Fibroblast of skin of back (primary cell): ENCODE measurements at places on chromosomes 11 and 22.

GRCh38 chr11:8281266-8281665 is 17.6 kb upstream of the LMO1 start:
- no peak for DNase-seq

GRCh38 chr22:35059632-35060031 is 6.3 kb upstream of the ISX start:
- DNase-seq = no peak

GRCh38 chr11:66188580-66188979 is 79.9 kb upstream of the RAB1B start:
- DNase-seq = peak; percentile 75

DNA sequence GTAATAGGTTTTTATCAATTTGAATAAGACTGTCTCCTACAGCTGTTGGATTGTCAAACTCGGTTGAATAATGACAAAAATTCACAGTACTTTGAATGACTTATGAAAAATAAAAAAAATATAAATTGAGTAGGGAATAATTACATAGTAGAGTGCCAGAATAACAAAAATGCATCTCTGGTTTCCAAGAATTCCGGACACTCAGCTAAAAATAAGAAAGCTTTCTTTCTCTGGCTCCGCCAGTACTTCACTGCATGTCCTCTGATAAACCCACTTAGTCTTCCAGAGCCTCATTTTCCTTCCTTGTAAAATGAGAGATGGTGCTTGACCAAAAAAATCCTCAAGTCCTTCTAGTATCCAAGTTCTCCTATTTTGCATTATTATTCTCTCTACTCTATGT is 374.6 kb upstream of the LUZP2 start:
- no peak for DNase-seq

DNA sequence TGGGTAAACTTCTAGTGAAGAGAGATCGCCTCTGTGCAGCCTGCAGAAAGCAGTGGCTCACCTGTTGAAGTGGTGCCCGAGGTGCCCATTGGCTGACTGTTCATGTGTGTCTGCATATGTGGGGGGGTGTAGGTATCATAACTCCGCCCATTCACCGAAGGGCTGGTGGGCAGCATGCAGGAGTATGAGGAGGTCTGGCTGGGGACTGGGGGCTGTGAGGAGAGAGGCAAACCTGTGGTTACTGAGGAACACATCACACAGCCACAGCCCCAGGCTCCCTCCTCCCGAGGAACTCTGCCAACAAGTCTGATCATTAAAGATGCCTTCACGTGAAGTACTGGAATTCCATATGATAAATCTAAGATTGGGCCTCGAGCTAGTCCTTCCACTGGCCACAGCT is 20.5 kb downstream of the PAX6 start:
- no peak for DNase-seq

DNA sequence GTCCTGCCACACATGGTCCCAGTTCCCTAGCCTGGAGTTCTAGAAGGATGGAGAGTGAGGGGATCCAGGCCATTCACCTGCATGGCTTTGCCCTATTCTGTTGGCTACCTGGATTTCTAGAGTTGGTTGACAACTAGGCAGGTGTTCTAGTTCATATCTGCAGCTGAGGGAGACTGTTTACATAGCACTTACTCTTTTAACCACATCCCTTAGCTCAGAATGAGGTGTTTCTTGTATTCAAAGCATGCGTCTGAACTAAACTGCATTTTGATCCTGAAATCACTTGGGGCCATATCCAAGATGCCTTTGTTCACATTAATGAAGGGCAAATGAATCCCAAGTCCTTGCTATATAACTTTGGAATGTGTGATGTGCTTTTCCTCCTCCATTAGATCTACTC is 60.9 kb downstream of the SYT13 start:
- no peak for DNase-seq

GRCh38 chr11:9016916-9017642 is 13.3 kb upstream of the NRIP3 start:
- DNase-seq = no peak

DNA sequence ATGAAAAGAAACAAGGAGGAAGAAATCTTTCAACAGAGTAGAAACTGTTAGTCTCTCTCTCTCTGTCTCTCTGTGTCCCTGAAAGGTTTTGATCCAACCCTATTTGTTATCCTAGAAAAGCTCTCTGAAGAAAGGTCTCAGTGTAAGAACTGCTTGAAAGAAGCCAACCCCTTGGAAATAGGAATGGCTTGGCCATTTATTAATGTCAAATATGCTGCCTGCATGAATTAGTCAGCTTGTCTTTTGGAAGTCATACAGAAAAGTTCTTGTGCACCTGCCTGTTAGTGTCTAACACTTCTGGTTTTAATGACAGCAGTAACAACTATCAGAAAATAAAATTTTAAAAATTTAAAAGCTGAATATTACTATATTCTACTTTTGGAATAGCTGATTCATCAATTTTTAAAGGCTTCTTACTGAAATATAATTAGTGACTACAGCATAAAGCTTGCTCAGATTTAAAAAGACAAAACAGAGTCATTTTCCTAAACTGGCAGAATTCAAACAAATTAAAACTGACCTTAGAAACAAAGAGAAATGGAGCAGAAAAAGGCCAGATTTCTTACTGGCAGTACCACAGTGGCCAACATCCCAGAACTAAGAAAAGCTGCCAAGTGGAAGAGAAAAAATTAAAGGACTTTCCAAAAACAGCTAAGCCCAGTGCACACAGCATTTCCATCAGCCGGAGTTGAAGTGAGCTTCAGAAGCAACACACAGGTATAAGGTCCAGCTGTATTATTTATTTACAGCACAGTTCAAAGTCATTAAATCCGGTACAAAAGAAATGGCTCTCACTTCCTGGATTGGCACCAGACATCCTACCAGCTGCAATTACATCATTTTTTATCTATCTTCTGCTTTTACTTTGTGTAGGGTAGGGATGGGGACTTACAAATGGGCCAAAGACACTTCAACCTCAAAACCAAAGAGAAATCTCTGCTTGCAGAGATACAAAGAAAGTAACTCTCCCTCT is 76.3 kb downstream of the PRCP start:
- DNase-seq = no peak

DNA sequence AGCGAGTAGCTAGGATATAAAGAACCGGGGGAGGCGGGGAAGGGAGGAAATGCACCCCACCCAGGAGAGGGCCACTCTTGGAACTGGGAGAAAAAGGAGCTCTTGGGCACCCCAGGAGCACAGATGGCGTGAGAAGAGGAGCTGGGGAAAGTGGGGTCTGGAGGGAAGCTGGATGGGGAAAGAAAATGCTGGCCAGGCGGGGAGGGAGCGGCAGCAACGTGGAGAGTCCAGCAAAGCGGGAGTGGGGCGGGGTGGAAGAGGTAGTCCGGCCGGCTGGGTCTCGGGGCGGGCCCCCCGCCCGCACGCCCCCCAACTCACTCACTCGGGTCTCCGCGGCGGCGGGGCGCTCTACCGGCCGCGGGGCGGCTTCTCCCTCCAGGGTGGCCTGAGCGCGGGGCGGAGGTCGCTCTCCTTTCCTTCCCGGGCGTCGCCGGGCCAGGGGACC is 522 bp downstream of the TOB2 start:
- peak; percentile 14 for DNase-seq

DNA sequence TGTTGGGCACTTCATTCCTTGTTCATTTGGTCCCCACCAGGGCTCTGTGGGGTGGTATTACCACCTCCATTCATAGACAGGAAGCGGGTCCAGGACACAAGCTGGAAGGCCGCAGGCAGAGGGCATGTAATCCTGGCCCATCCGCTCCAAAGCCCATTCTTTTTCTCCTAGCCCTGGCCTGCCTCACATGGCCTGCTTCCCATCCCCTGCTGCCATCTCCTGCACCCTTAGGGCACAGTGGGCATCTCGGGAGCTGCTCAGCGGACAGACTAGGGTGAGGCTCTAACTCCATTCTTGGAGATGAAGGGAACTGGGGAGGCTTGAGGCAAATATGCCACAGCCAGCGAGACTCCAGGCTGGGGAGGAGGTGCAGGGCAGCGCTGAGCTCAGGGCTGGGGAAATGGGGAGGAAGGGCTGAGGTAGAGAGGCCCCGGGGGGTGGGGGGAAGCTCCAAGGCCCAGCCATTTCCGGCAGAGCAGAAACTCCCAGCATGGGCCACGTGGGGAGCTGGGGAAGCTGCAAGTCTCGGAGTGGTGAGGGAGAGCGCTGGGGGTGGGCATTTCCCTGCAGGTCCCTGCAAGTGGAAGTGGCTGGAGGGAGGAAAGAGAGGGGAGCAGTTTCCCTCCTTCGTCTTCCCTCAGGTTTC is 14.3 kb upstream of the BCL9L start:
- peak; percentile 60 for DNase-seq

DNA sequence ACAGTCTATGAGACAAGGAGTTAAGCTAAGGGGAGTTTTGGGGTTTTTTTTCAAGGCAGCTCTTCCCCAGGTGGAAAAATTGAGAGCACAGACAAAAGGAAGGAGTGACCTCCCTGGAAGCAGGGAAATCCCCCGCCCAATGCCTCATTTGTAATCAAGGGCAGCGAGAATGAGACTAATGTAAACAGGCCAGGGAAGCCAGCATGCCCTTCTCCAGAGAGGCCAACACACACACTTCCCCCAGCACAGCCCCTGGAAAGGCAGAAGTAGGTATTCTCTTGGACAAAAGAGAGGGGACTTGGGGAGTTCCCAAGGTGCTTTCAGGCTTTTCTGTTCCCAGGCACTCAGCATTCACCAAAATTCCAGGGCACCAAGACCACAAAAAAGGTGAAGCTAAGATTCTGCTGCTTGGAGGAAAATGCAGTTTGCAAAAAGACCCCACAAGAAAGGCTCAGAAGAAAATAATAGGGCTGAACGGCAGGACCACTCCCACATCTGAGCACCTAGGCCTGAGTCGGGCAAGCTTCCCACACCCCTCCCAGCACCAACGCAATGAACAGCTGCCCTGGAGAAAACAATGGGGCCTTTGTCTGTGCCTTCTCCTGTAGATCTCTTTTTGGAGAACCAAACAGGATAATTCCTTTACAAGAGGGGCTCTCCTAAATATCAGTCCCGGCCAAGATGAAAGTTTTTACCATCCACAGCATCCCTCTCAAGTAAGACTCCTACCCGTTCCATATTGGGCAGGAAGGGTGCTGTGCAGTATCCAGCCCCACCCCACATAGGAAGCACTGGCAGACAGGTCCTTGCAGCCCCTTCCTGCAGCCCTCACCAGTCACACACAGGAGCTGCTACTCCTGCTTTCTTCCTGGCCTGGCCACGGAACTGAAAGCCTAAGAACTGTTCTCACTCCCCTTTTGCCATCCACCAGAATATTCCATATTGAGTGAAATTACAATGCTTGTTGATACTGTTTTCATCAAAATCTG is 70.7 kb upstream of the AKIP1 start:
- DNase-seq = no peak

DNA sequence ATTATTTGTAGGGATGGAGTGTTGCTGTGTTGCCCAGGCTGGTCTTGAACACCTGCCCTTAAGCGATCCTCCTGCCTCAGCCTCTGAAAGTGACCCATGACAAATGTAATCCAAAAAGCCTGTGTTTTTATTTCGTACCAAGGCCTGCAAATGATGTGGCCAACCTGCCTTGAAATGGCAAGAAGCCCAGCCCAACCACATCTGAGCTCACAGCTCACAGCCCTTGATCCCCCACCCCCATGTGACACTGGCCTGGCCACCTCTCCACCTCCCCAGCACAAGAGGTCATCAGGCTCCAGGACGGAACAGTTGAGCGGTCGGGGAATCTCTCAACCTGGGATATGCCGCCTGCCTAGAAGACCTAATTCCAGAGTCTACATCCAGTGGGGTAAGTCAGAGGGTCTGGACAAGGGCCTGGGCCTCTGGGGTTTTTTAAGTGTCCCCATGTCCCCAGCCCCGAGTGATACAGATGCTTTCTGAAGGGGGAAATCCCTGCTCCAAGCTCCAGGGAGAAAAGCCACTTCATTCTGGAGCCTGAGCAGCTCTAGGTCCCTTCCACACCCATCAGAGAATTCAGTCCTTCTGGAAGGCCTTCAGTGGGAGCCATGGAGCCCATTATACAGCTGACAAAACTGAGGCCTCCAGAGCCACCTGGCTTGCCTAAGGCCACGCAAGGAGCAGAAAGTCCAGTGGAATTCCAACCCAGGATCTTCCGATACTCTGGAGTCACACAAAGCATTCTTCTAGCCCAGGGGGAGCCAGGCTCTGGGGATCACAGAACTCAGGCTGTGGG is 70.7 kb downstream of the MN1 start:
- DNase-seq = no peak

DNA sequence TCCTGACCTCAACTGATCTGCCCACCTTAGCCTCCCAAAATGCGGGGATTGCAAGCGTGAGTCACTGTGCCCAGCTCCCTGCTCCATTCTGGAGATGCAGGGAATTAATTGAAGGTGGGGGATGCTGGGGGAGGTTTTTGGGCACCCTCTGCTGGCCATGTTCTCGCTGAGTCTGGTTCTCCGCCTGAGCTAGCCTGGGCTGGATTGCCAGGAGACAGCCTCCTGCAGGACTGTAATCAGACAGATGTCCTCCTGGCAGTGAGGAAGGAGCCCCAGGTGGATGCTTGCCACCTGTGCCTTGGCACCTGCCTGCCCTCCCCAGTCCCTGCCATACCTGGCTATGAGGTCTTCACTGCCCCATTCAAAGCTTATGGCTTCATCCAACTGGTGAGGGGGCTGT is 5.4 kb downstream of the MTFP1 start:
- no peak for DNase-seq

- no peak for DNase-seq
Measured at GRCh38 chr11:73420136-73420535, 43.9 kb downstream of the RELT start.

DNA sequence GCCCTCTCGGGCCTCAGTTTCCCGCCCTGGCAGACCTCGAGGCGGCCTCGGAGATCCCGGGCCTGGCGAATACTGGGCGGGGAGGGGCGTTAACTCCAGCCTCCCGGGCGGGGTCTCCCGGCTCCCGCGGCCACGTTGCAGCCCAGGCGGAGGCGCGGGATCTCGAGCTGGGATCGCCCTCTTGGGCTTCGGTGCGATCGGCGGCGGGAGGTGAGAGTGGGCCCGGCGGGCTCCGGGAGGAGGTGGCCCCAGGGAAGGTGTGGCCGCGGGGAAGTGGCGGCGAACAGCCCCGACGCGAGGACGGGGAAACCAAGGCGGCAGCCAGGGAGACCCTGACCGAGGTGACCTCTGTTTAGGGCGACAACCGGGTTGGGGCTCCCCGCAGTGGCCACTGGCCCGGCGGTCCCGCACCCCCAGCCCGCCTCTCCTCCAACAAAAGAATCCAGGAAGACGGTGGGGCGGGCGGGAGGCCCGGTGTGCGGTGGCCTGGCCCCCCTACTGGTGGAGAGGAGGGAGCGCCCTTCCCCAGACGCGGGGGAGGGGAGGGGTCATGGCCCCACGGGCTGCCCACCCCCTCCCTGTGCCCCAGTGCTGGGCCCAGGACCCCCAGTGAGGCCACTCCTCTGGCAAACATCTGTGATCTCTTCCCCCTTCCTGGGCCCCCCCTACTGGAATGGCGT is at the start of gene PHETA2:
Gene PHETA2 (plus strand): TSS at position 117 of the 680 bp plus-strand sequence. CDS start 3,046 bp downstream, outside the sequence.
- DNase-seq = peak; percentile 65

DNA sequence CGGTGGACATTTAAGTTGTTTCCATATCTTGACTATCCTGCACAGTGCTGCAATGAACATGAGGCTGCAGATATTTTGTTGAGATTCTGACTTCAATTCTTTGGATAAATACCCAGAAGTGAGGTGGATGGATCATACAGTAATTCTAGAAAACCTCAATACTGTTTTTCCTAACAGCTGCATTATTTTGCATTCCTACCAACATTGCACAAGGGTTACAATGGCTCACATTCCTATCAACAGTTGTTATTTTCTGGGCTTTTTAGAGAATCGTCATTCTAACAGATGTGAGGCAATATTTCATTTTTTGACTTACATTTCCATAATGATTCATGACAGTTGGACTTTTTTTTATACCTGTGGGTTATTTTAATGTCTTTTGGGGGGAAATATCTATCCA is 716.9 kb upstream of the ANO3 start:
- DNase-seq = no peak
